ENCODE measurements at places on chromosomes 1 and 21.

GRCh38 chr1:202279806-202280205 lies 61.9 kb downstream of the UBE2T start:
- DNase-seq: no peak

DNA sequence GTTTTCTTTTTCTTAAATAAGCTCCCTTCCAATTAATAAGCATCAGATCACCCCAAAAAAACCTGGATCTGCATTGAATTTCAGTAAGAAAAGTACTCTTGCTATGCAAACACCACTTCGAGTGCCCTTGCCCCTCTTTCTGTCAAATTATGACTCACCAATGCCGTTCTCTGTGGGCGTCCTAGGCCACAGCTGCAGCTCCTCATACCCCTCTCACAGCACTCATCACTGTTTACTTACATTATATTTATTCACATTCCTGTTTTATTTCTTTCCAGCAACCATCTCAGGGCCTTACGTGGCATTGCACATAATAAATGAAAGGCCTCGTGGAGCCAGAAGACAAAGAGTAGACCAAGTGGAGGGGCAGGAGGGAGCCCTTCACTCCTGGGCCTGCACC lies 99.1 kb upstream of the CTTNBP2NL start:
- no peak for DNase-seq

- no peak for DNase-seq
Measured at GRCh38 chr1:181310560-181310959, 172.8 kb upstream of the CACNA1E start.

GRCh38 chr1:45512641-45513054 lies 9.0 kb downstream of the PRDX1 start:
- DNase-seq: peak; percentile 48

DNA sequence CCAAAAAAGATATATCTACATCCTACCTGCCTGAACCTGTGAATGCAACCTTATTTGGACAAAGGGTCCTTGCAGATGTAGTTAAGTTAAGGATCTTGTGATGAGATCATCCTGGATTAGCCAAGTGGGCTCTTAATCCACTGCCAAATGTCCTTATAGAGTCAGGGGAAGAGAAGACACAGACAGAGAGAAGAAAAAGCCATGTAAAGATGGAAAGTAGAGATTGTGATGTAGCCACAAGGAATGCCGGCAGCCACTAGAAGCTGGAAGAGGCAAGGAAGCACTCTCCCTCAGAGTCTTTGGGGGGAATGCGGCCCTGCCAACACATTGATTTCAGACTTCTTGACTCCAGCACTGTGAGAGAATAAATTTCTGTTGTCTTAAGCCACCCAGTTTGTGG lies 16.2 kb downstream of the HSD11B1 start:
- DNase-seq: no peak

DNA sequence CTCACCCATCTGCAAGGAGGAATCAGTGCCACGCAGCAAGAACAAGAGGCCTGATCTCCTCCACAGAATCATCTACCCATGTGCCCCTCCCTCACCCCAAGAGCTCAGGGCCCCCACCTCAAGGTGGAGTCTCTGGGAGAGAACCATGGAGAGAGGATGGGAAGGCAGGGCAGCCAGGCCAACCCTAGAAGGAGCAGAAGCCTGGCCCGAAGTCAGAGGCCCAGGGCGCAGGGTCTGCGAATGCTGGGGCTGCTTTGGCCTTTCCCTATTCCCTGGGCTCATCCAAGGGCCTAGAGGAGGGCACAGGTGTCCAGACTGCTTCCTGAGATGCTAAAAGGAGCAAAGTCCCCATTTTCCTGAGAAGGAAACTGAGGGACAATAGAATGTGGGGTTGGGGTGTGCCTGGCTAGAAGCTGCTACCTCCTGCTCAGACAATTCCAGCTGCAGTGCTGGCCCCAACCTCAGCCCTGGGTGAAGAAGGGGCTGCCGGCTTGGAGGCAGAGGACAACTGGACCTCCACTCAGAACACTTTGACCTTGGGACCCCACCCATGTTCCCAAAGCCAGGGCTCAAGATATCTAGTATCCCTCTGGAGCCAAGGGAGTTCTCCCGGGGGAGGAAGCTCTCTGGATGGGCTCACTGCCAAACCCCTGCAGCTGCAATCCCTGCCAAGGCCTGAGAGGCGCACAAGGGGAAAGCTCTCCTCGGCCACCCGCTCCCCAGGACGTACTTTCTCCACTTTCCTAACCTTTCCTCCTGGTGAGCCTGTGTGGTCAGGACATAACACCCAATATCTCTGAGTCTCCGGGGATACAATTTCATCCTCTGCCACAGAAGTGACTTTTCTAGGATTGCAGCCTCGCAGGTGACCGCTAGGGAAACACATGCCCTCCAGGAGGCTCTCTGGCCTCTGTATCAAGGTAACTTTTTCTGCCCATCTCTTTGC lies 16.6 kb upstream of the LEMD1 start:
- DNase-seq: no peak

DNA sequence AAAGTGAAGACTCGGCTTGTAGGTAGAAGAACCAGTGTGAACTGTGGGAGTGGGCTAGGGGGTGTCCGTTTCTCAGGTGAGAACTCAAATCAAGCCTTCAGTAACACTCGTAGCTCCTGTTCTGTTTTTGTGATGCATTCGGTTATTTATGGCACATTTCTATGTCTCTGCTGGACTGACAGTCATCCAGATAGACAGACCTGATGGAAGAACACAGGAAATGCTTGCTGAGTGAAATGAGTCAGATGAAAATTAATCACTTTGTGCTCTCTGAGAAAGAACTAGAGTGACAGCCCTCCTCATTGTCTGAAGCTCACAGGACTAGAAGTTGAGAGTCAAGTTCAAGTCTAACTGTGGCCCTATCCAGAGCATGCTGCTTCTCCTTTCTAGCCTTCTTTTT lies 360.1 kb upstream of the PLXNA2 start:
- DNase-seq: no peak

DNA sequence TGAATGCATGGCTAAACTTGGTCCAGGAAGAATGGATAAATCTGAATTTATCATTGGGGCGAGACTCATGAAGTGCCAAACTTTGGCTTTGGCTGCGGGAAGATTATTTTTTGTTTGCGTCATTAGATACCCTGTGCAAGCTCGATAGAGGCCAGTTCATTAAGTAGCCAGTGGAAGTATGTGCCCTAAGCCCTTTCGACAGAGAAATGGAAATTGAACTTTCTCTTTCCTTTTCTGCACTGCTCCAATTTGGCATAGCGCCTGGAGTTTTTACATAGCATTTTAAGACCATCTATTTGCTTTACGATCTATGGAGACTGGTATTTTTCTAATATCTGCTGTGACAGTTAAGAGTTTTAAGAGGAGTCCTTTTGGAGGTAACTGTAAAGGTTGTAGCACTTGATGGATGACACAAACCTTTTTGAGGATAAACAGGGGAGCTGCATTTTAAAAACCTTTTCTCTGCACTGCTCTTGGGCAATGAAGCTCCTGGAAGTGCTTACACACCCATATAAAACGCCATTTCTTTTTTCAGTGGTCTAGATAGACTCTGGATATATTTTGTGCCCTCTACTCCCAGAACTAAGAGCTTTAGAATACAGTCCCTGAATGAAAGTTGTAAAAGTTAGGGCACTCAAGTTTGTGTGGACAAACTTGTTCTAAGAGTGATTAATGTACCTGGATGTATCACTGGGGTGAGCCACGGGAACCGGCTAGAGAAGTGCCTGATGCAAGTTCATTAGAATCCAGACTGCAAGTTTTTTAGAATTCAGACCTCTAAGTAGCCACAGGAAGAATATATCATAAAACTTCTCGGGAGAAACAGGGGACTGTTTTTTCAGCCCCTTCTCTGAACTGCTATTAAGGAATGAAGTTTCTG lies 41.3 kb upstream of the CFHR3 start:
- DNase-seq: no peak

DNA sequence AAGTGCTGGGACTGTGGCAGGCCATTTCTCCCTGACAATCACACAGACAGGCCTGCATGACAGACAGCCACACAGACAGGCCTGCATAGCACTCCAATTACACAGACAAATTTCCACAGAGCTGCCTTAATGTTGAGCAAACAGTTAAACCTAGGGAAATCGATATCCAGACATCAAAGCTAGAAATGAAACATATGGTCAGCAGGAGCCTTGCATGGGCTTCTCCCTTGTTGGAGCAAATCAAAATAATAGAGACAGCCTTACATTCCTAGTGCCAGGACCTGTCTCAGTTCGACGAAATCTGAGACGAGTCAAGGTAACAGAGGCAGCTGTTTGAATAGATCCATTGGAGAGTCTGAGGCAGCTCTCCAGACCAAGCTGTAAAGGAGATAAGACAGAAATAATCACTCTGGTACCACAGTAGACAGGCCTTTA lies 42.4 kb downstream of the OLFML3 start:
- DNase-seq: no peak

GRCh38 chr21:41374867-41375533 lies 13.2 kb downstream of the MX2 start:
- no peak for DNase-seq

GRCh38 chr1:30539884-30540283 lies 183.5 kb downstream of the MATN1 start:
- no peak for DNase-seq

- DNase-seq: no peak
Measured at GRCh38 chr1:214670098-214670497, 67.1 kb downstream of the CENPF start.

- DNase-seq: no peak
Measured at GRCh38 chr1:181769846-181770245, 286.5 kb downstream of the CACNA1E start.

DNA sequence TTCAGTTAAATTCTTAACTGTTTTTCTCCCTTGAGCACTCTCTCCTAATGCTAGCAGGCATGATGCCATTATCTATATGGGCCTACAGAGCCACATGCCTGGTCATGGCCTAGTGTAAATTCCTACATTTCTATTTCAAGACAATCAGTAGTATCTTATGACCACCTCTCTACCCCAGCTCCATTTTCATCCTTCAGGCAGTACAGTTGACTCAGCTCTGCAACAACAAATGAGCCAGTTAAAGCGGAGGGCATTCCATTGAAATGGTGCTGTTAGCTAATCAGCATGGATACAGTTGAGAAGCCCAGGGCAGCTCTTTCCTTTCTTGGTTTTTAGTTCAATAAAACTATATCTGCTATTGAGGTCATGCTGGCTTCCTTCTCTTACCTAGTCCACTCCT lies 150.0 kb downstream of the PPP1R12B start:
- no peak for DNase-seq

- no peak for DNase-seq
Measured at GRCh38 chr1:54245501-54245900, 45.5 kb downstream of the MRPL37 start.

GRCh38 chr1:244672946-244673682 lies 20.2 kb downstream of the DESI2 start:
- DNase-seq: no peak

GRCh38 chr1:113253187-113253586 lies 137.1 kb upstream of the MAGI3 start:
- DNase-seq: no peak

DNA sequence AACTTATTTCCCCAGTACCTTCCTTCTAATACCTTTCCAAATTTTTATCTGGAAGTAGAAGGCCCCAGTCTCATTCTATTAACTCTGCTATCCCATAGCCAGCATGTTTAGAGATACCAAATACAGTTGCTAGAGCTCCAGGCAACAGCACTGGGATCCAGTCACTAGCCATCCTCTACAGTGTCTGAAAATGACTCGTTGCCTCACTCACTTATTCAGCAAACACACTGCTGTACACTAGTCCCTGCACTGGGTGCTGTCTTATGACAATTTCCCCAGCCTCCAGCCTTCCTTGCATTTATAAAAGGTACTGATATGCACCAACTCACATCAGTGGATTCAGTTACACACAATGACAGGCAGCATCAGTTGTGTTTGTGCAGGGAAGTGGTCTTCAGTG lies 179.0 kb downstream of the DSCAM start:
- DNase-seq: no peak

DNA sequence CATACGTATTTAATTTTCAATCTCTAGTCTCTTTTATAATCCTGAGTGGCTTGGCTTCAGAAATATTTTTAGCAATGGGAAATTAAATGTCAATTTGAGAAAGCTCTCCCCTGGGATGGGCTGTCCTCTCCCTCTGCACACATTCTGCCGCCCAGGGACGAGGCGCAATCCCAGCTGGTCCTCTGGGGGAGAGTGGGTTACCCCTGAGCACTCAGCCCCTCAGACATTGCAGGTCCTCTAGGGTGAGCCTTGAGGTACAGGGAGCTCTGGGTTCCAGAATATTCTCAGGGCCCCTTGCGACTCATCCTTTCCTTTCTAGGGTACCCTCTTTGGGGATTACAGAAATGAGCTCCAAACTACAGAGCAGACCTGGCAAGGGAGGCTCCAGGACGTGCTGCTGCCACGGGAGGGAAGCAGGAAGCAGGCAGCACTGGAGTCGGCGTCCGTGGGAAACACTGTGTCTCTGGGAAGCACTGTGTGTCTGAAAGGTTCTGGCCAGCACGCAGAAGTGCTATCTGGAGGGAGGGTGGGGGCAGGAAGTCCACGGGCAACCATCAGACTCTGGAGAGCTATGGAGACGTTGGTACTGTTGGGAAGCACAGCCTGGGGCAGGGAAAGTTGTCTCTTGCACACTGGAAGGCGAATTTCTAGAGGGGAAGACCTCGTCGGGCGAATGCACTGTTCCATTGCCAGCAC lies 343.3 kb upstream of the VAMP3 start:
- DNase-seq: no peak

GRCh38 chr1:183792300-183792699 lies 12.6 kb upstream of the RGL1 start:
- no peak for DNase-seq

DNA sequence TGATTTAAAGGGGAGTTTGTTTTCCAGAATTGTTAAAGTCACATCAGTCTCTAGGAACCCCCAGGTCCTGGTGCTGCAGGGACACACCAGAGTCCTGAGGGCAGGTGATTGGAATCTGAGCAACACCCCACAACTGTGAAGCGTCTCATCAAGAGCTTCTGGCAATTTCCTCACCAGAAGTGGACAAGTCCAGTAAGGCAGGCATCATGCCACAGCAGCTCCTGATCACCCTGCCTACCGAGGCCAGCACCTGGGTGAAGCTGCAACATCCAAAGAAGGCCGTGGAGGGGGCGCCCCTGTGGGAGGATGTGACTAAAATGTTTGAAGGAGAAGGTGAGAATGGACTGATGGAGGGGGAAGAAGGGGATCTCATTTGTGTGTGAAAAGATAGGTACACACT lies 2.1 kb downstream of the ZFP69 start:
- DNase-seq: no peak

DNA sequence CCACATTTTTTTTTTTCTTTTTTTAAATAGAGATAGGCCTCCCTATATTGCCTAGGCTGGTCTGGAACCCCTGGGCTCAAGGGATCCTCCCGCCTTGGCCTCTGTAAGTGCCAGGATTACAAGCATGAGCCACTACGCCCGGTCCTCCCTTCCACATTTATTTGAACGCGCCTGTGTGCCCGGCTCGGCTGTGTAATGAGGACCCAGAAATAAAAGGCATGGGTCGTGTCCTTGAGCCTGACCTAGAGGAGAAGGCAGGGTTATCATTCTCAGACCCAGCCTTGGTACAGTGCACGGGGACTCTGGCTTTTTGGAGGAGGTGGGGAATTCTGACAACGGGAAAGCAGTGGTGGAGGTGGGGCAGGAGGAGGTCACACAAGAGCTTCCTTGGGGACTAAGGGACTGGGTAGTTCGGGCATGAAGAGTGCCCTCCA lies 841 bp downstream of the CENPF start:
- DNase-seq: no peak

All from activated CD4-positive, alpha-beta T cell treated with anti-CD3 and anti-CD28 coated beads, Interleukin-2, amount 50 U/mL, for 4 hours (primary cell).